ENCODE measurements at places on chromosomes 3 and 15.

- peak; percentile 81 for DNase-seq
These were observed 664 bp downstream of the PARP3 start for GRCh38 chr3:51942603-51943450.

GRCh38 chr15:87579537-87579936 is 677.0 kb downstream of the NTRK3 start:
- no peak for DNase-seq

GRCh38 chr15:85974348-85974705 is 105.3 kb upstream of the AGBL1 start:
- no peak for DNase-seq

GRCh38 chr3:127172781-127173515 is 20.0 kb upstream of the PRR23E start:
- DNase-seq = no peak

DNA sequence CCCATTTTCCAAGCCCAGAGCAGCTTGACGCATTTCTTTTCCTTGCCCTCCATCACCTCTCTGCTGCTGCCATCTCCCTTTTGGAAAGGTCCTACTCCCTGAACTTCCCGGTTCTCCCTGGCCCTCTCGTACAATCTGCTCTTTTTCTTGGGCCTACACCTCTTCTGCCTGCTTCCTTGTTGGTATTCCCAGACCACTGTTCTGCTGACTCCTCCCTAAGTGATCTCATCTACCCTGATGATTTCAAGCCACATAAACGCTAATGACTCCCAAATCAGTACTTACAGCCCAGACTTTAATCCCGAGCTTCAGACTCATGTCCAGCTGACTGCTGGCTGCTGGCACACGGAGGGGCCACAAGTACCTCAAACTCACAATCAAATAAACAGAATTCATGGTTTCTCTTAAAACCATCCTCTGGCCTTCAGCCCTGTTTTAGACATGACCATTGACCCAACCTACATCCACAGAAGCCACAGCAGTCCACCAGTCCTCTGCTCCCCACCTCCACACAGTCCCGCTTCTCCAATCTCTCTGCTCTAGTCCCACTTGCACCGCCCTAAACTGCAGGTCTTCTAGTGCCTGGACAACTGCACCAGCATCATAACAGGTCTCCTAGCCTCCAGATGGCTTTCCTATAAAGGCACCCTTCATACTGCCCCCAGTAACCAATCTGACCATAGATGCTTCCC is 57.6 kb downstream of the AAGAB start:
- DNase-seq = no peak

DNA sequence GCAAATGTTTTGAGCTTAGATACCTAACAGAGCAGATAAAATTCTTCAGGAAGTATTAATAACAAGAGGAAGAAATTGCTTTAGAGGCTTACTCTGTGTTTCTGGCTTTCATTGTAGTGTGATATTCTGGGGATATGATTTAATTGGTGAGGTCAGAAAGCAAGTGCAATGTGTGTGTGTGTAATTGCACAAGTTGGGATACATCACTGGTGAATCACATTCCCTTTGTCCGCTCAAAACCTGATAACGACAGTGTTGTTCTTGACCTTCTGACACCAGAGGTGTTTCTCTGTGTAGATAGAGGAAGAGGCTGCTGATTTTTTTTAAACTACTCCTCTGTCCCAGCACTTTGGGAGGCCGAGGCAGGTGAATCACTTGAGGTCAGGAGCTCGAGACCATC is 161.1 kb downstream of the CACNA2D3 start:
- no peak for DNase-seq

DNA sequence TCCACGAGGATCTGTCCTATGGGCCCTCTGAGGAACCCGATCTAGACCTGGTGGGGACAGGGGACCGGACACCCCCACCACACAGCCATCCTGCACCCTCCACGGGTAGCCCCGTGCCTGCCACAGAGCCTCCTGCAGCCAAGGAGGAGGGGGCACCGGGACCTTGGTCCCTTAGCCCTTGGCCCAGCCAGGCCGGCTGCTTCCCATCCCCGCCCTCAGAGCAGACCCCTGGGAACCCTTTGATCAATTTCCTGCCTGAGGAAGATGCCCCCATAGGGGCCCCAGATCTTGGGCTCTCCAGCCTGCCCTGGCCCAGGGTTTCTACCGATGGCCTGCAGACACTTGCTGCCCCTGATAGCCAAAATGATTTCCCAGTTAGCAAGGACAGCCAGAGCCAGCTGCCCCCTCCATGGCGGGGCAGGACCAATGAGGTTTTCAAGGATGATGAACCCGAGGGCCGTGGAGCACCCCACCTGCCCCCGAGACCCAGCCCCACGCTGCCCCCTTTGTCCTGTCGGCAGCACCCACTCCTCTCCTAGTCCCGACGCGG is 91.5 kb downstream of the TBC1D2B start:
- no peak for DNase-seq

DNA sequence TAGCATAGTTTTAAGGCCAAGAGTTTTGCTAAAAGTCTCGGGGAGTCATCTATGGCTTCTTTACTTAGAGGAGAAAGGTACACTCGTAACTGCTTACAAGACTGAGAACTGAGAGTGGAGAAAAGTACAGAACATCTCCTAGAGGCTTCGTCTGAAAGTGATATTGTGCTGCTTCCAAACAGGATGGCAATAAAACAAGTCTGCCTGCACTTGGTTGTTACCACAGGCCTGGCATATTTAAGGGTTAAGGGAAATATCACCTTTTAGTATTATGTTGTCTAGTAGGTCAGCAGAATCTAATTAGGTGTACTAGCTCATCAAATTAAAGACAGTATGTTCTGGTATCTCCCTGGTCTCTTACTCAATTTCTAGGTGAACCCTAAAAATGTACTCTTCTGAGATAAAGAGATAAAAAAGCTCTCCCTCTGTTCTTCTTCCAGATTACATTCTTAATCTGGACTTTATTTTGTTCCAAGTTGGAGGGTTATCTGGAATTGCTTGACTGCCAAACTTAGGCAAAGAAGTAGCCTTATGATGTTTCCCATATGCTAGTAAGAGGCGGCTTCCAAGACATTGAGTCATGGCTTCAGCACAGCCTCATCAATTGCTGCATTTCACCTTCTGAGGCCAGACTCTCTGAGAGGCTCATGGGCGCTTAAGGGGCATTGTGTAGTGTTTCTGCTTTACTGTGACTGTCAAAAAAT is 181.3 kb downstream of the LSAMP start:
- DNase-seq = no peak

- no peak for DNase-seq
These were observed 482.2 kb downstream of the RBMS3 start for GRCh38 chr3:29763115-29763514.

DNA sequence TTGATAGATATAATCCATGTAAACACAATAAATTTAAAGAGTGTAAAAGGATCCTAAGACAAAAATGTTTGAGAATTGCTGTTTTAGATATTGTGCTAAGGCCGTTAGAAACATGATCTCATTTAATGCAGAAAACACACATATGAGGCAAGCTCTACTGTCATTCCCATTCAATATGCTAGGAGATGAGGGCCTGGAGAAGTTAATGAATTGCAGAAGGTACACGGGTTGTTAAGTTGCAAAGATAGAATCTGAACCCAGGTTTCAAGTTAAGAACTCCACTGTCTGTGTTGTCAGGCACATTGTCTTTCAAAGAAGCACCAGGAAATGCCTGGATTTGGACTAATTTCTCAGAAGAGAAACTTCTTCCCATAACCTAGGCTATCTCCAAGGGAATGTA is 65.1 kb upstream of the SAMMSON start:
- no peak for DNase-seq

DNA sequence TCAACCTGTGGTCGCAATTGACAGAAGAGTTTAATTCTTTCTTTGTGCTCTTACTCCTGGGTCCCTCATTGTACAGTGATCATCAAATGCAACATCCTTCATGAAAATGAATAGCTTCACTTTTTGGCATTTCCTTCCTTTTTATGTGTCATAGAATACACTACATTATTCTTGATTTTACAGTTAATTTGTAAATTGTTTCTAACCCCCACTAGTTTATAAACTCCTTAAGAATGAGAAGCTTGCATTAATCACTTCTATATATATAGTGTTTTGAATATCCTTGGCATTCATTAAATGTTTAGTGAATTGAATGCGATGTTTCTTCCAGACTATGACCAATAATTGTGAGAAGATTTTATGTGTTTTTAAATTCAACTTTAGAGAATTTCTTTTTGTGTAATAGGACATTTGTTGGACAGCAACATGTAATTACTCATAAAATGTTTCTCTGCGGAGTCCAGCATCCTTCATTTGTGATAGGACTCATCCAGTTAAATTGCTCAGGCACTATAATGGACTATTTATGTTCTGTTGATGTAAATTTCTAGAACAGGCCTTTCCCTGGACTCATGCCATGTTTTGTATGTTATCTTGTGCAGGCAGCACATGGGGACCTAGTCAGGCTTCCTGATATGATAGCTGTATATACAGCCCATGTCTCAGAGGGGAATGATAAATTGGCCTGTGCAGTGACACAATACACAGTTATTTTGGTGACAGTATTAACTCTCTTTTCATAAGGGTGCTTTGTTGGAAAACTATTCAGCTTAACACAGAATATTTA is 51.3 kb downstream of the MBNL1 start:
- no peak for DNase-seq

DNA sequence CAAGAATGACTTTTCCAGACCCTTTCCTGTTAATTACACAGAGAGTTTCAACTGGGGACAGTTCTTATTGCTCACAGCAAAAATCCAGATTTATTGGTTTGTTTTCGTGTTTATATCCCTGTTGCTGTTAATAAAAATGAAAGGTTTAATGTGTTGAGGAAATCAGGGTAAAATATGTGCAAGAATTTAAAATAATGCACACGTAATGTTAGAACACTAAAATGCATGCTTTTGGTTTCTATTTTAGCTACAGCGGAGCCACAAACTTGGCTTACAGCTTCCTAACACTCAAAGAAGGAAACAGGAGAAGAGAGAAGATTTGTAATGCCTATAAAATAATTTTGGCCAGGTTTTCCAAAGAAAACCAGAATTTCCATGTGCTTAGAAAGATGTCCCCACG is 62.7 kb downstream of the CASR start:
- DNase-seq = no peak

DNA sequence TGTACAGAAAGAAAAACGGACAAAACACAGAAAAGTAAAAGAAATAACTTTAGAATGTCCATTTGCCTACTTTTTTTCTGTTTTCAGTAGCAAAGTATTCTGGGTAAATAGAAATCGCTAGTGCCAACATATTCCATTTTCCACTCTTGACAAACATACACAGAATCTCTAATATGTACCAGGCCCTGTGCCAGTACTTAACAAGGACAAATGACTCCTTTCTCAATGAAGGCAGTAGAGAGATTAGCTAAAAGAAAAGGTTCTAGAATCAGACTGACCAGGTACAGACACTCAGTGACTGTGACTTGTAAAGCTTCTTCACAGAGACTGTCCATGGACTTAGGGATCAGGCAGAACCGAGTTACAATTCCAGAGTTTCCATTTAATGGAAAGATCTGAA is 165.8 kb upstream of the STAC start:
- no peak for DNase-seq

DNA sequence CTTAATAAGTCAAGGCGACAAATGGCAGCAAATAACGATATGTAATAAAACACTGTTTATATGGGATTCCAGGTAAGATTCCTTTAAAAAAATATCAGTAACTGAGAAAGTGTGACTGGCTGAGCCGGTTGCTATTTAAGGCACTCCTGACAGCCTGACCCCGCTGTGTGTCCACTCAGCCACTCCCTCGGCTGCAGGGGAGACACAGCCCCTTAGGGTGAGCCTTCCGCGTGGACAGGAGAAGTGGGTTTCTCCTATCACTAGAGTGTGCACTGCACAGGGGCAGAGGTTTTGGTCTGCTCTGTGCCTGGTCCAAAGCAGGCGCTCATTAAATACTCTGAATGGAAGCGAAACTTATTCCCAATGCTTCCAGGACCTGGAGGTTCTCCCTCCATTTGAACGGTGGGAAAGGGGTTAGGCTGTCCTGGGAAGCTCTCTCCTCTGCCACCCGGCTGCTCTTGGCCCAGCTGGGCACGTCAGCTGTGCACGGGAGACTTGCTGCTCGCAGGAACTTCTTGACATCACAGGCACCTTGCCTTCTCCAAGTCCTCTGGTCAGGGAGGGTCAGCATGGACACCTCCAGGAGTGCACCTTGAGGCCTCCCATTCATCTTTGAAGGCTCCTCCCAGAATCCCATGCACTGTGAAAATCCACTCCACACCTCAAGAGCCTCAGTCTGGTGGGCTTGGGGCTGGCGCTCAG is 43.3 kb upstream of the SLCO2A1 start:
- no peak for DNase-seq

DNA sequence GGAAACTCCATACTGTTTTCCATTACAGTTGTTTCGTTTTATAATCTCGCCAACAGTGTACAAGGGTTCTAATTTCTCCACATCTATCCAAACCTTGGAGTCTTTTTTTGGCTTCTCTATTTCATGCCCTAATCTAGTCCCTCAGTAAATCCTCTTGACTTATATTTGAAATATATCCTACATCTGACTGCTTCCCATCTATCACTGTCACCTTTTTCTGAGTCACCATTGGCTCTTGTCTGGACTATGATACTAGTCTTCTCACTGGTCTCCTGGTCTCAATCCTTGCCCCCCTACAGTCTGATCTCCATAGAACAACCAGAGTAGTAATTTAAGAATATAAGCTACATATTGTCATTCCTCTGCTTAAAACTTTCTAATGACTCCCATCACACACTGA is 80.0 kb downstream of the ITPR1 start:
- DNase-seq = no peak

DNA sequence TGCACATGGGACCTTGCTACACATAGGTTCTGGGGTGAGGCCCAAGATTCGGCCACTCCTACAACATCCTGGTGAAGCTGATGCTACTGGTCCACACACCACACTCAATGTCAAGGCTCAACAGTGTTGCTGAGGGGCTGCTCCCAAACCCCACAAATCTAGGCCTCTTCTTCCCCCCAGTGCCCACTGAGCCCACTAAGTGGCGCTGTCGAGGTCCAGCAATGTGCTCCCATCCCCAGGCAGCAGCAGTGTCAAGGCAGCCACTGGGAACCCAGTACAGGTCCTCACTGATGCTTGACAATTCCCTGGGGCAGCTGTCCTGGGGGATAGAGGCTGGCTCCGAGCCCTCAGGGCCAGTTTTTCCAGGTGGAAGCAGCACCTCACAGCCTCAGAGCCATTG is 21.5 kb downstream of the SCN5A start:
- DNase-seq = peak; percentile 51

GRCh38 chr3:114929971-114930732 is 216.9 kb downstream of the ZBTB20 start:
- DNase-seq = no peak

- no peak for DNase-seq
These were observed 21.9 kb downstream of the NRROS start for GRCh38 chr3:196661400-196661799.

GRCh38 chr3:53642211-53642610 is 147.8 kb downstream of the CACNA1D start:
- DNase-seq = no peak

- DNase-seq = no peak
These were observed 230.9 kb upstream of the FEZF2 start for GRCh38 chr3:62604298-62604697.

GRCh38 chr3:31421314-31422048 is 111.2 kb upstream of the STT3B start:
- no peak for DNase-seq

Data from activated CD8-positive, alpha-beta T cell treated with anti-CD3 and anti-CD28 coated beads for 36 hours (primary cell).